HEK293T (cell line): ENCODE measurements at places on chromosomes 1 and 21.

- DNase-seq: no peak
Measured at GRCh38 chr1:5727191-5727590, 265.0 kb downstream of the NPHP4 start.

DNA sequence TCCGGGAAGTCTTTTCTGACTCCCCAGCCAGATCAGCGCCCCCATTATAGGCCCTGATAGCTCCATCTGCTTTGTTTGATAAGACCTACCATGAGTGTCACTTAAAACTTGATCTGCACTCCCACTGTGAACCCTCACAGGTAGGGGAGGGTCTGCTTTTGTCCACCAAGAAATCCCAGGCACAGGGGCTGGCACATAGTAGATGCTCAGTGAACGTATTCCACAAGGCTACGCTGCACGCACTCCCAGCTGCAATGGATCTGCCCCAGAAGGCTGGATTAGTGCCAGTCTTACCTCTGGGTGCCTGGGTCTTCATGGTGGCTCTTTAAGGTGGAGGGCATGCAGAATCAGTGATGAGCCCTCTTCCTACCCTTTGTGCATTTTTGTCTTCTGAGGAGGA is 447.1 kb downstream of the PTPRU start:
- no peak for DNase-seq

DNA sequence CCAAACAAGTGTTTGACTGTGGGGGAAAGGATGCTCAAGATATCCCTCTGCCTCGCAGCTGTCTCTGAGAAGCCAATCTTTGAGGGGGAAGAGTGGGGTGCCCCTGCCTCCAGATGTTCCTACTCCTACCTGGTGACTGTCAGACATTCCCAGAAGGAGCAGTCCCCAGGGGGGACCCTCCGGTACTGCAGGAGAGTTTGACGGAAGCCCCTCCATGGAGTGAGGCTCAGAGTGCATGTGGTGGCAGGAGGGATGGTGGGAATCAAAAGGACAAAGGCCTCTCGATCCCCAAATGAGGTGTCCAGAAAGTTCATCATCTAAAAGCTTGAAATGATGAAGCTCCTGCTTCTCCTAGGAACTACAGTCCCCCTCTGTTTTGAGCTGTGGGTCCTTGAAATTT is 5.3 kb downstream of the SLC27A3 start:
- no peak for DNase-seq

DNA sequence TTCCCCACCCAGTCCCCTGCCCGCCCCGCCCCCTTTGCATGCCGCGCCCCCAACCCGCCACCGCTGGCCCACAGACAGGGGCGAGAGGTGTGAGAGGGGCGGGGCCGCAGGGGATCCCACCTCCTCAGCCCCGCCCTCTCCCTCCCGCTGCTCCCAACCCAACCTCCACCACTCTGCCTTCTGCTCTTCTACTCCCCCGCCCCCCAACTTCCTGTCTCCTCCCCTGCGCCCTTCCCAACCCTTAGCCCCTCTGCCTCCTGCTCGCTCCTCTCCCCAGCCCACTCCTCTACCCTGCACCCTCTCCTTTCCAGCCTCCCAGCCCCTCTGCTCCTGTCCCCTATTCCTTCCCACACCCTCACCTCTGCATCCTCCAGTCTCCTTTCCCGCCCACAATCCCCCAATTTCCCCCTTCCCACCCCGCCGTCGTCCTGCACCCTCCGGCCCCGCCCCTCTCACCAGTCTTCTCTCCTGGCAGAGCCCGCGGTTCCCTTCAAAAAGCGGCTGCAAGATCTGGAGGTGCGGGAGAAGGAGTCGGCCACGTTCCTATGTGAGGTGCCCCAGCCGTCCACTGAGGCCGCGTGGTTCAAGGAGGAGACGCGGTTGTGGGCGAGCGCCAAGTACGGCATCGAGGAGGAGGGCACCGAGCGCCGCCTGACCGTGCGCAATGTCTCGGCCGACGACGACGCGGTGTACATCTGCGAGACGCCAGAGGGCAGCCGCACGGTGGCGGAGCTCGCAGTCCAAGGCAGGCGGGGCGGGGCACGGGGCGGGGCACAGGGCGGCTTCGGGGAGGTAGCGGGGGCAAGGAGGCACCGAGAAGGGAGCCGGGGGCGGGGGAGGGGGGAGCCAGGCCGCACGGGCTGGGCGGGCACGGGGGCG is 5.4 kb downstream of the OBSCN start:
- peak; percentile 96 for DNase-seq

- peak; percentile 80 for DNase-seq
Measured at GRCh38 chr1:156641761-156642264, at the start of gene BCAN. Gene BCAN, plus strand, starts transcription at chr1:156642117. Its CDS starts 3,938 bp downstream, at chr1:156646055.

DNA sequence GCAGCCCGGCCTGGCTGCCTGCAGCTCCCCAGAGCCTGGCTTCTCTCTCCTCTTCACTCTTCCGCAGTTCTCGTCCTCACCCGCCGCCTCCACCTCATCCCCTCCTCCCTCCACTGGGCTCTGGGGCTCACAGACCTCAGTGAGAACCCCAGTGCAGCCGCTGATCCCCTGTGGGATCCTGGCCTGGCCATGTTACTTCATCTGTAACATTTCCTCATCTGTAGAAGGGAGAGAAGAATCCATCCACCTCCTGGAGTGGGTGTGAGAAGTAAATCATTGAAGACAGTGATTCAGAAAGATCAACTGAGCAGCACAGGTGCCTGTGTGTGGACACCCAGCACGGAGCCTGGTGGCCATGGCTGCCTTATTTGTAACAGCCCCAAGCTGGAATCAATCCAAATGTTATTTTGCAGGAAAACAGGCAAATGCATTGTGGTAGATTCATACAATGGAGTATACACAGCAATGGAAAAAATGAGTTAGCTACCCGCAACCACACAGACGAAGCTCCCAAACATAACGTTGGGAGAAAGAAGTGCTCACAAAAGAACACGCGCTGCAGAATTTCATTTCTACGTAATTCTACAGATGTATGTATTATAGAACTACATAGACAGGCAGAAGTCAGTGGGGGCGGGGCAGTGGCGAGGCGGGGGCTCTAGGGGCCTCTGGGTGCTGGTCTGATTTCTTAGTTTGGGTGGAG is 8.7 kb downstream of the LAPTM5 start:
- DNase-seq: no peak

GRCh38 chr1:18064534-18064933 is 43.1 kb upstream of the IGSF21 start:
- no peak for DNase-seq

DNA sequence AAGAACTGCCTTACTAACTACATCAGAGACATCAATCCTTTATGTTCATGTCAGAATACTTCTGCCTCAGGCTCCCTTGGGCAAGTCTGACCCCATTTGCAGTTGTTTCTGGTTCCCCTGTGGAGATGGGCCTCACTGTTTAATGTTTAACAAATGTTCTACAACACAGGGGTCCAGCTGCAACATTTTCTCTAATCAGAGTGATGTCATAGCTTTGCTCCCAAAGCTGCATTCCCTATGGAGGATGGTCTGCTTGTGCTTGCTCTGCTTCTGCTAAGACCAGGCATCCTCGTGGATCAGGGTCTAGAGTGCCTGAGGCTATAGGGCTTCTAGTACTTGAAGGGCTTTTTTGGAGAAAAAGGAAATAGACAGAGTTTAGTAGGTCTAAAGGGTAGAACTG is 1071.2 kb downstream of the TTLL7 start:
- DNase-seq: no peak

DNA sequence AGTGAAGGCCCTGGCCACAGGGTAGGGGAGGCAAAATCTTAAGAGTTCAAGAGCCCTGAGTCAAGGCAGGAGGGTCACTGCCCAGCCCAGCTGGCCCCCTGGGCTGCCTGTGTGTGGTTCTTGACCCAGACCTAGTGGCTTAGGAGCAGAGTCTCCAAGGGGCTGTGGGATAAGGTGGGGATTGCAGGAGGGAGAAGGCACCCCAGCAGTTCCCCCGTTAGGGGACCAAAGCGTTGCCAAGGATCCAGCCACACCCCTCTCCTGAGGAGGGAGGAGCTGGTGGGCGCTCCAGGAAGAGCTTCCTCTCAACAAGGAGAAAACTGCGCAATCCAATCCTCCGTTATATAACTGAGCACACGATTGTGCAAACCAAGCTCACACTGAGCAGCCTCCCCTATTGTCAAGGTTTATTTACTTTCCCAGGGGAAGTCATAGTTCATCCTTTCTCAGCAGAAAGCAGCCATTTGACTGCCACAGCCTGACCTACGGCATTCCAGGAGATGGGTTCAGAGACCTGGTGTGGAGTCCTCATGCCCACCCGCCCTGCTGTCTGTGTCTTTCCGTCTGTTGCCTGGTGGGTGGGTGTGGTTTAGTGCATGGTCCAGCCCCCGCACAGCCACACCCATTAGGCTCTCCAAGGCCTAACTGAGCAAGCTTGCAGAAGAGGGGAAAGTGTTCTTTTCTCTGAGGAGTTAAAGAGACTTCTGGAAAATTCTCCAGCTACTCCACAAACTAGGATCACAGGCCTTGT is 3.5 kb downstream of the EPHX1 start:
- peak; percentile 60 for DNase-seq

GRCh38 chr1:147514233-147514632 is 27.1 kb upstream of the BCL9 start:
- DNase-seq: no peak

DNA sequence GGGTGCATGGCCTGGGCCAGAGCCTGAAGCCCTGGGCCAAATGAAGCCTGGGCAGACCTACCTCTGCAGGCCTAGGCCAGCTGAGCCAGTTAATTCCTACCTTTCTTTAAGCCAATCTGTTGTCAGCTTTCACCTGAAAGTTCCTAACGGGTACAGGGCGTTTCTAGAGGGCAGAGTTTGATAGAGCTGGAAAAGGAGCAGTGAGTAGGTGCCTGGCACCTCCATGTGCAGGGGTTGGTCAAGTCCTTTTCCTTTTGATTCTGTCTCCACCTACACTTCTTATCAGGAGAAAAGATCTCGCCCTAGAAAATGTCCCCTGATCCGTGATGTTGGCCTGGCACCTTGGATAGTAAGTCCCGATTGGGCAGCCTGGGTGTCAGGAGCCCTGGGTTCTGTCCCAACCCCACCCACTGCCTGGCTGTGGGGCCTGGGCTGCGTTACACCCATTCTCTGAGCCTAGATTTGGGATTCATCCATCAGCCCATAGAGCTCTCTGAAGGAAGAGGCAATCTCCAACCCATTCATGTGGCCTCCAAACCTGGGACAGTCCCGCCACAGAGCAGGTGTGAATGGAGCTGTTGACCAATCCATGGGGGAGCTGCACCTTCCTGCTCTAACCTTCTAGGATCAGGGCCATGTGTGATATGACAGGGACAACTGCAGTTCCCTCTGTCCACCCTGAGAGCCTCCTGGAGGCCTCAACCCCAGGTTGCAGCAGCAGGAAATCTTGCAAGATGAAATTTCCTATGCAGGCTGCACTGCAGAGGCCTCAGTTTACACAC is 304.3 kb downstream of the MATN1 start:
- DNase-seq: no peak

GRCh38 chr1:236535662-236536161 is 11.9 kb downstream of the LGALS8 start:
- no peak for DNase-seq

DNA sequence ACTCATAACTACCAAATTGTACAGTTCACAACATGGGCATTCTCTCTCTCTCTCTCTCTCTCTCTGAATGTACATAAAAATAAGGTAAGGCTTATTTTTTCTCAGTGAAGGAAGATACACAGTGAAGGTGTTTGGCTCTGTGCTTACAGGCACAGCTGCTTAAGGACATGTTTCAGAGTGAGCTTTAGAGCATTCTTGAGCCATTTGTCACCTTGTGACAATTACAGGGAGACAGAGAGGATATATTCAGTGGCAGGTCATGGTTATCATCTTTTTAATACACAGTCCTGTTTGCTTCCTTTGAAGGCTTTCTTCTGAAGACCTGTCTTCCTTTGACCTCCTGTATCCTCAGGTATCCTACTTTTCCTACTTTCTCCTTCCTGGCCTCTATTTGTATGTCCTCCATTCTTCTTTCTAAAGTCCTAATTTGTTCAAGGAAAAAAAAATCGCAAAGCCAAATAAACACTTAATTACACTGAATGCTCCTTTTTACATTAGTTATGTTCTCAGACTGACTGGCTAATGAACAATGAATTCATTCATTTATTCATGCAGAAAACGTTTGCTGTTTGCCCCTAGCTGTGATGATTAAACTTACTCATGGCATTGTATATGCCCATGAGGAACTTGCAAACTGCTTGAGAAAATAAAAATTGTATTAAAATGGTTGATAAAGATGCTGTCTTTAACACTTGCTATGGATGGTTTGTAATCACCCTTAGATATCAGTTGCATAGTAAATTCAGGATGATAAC is 33.4 kb downstream of the HSD17B7 start:
- no peak for DNase-seq

GRCh38 chr1:46134660-46135331 is 2.4 kb upstream of the PIK3R3 start:
- no peak for DNase-seq

GRCh38 chr1:183568176-183569021 is 21.9 kb downstream of the NCF2 start:
- DNase-seq: no peak

- DNase-seq: no peak
Measured at GRCh38 chr1:152951711-152952110, 4.7 kb downstream of the SPRR5 start.

- DNase-seq: peak; percentile 49
Measured at GRCh38 chr1:245512980-245513578, 358.3 kb downstream of the KIF26B start.

GRCh38 chr1:242185731-242186130 is 186.8 kb upstream of the MAP1LC3C start:
- DNase-seq: no peak

DNA sequence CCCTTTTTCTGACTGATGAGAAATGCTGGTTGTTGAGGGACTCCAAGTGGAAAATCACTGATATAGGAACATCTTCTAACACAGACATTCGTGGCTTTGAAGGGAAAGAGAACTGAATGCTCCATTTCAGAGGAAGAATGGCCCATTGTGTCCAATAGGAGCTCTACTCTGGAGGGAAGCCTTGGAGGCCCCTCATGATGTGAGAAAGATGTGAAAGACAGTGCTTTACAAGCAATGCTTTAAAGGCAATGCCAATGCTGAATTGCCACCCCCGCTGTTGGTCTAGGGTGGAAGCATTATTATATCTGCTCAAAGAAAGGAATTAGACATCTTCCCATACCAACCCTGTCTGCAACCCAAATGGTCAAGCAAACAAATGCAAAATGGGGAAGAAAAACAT is 13.7 kb downstream of the NMNAT2 start:
- DNase-seq: no peak

- no peak for DNase-seq
Measured at GRCh38 chr1:116765962-116766361, 11.7 kb downstream of the CD2 start.

DNA sequence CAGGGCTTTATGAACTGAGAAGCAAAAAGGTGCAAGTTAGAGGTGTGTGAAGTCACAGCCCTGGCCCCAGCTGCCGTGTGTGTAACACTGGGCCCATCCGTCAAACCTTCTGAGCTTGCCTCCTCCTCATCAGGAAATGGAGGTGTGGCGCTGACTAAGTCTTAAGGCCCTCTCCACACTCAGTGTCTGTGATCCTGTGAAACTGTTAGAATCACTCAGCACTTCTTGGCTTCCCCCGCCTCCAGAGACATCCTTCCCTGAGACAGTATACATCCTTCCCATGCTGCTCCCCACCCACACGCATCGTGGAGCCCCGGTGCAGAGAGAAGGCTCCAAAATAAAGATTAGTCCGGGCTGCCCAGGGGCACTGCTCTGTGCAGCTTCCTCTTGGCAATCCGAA is 33.3 kb downstream of the LRP8 start:
- no peak for DNase-seq
